ENCODE measurements at places on chromosomes 3 and 15.

- no peak for DNase-seq
Observed at GRCh38 chr15:101608201-101608600, 44.0 kb downstream of the TM2D3 start.

DNA sequence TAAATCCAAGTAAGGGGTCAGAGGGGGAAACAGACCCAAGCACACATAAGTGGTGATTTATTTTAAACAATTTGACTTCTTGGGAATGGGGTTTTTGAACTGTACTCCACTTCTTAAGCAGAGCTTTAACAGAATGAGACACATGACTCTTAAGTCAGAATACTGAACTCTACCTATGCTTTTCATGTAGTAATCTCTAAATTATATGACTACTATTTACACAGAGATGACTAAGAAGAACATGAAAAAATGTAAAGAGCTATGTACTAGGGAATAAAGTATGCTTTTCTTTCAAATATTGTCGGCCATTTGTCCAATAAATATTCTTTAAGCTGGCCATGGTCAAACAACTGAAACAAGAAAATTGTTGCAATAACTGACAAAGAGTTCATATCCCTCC, 35.2 kb downstream of the TRANK1 start:
- DNase-seq: no peak

DNA sequence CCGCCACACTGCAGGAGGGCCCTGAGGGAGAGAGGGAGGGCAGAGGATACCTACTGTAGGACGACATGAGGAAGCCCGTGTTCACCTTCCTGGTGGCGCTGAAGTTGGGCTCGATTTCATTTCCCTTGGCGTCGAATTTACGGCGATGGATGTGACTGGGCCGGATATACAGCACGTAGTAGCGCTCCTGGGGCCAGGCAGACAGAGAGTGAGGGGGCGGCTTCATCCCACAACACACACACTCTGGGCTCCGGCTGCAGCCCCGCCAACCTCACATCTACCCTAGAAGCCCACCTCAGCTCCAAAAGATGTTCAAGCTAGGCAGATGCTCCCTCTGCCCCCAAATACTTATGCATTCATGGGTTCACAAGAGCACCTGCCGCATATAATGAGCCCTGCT, 4.5 kb downstream of the ARPIN start:
- no peak for DNase-seq

GRCh38 chr3:118688396-118688884, 346.2 kb downstream of the IGSF11 start:
- DNase-seq: no peak

DNA sequence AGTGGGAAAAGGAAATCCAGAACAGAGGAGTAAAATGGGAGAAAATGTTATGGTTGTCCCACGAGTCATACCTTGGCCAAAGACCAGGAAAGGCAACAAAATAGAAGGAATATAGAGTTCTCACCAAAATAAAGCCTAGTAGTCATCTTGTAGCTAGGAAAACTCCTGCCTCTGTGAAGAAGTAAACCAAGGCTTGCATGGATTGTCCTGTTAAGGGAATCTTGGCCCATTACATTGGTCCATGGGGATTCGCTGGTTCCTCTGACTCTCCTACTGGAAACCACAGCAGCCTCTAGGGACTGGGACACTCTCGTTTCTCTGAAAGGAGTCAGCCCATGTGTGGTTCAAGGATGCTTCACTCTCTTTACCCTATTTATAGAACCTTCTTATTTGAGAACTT, 62.9 kb upstream of the FNDC3B start:
- DNase-seq: no peak

- DNase-seq: no peak
Observed at GRCh38 chr3:23484386-23484785, 281.3 kb downstream of the UBE2E2 start.

DNA sequence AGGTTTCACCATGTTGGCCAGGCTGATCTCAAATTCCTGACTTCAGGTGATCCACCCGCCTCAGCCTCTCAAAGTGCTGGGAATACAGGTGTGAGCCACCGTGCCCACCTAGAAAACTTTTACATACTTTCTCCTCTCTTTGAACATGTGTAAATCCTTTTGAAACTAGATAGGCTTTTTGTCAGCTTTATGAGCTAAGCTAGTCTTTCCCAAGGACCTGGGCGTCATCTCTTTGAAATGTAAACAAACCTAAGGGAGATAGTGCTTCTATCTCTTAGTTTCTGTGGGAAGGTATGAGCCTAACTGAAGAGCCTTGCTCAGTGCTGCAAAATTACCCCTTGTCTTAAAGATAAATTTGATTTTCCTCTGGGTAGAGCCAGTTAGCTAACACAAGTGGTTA, 4.8 kb downstream of the CX3CR1 start:
- no peak for DNase-seq

GRCh38 chr3:176714034-176714433, 483.2 kb downstream of the TBL1XR1 start:
- DNase-seq: no peak

DNA sequence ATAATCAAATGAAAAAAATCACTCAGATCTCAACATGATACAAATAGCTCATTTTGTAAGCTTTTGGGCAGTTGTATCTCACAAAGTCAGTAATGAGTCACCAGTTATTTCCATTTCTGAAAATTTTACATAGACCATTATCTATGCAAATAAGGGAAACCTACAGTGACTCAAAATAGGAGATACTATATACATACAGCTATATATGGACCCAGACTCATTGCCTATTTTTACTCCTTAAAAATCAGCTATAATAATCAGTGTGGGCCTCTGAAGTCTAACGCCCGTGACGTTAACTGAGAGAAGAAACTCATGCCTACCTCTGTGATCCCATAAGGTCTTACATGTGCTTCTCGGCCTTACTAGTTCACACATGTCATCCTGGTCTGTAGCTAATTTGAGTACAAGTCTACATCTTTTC, 31.6 kb downstream of the LRIG1 start:
- no peak for DNase-seq

GRCh38 chr15:78047761-78048627, 29.5 kb downstream of the TBC1D2B start:
- no peak for DNase-seq
